CD4-positive, alpha-beta T cell treated with Interleukin-12 subunit alpha and Interleukin-12 subunit beta, for 1 hour (primary cell): ENCODE measurements at places on chromosomes 12 and 14.

- peak; percentile 15 for DNase-seq
Observed at GRCh38 chr12:2395354-2395977, 342.7 kb downstream of the CACNA1C start.

- peak; percentile 50 for DNase-seq
Observed at GRCh38 chr12:54419088-54419887, at the start of gene ITGA5. ITGA5 (minus strand) TSS chr12:54419266; CDS start chr12:54419198, 68 bp downstream.

DNA sequence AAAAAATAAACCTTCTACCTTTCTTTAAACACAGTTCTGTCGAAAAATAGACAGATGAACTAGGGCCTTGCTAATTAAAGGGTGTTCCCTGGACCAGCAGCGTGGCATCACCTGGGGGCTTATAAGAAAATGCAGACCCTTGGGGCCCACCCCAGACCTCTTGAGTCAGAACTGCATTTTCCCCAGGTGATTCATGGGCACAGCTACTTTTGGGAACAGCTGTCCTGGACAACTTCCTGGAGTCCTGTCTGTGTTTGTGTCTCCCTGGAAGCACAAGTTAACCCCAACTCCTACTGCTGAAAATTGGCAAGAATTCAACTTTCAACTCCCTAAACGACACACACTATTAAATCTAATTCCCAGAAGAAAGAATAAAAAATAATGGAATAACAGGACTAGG lies 17.8 kb downstream of the FBLN5 start:
- DNase-seq: no peak

DNA sequence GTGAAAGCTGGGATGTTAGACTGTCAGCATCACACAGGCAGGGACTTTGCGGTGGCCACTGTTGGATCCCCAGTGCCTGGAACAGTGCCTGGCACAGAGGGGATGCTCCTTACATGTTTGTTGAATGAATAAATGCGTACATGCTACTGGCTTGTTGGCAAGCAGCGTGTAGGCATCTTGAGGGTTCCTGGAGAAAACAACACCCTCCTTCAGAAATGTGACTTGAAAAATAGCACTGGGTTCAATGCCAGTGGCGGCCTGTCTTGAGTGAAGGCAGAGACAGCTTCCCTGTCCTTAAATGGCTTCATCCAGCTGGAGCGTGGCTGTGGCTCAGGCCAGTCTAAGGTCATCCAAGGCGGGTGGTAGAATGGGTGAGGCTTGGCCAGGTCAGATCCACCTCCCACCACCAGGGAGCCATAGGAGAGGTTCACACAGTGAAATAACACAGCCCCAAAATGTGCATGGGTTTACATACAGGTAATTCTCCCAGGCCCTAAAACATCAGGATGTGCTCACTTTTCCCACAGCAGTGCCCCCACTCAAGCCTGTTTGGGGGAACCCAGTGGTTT lies 171.4 kb downstream of the PHETA1 start:
- no peak for DNase-seq

DNA sequence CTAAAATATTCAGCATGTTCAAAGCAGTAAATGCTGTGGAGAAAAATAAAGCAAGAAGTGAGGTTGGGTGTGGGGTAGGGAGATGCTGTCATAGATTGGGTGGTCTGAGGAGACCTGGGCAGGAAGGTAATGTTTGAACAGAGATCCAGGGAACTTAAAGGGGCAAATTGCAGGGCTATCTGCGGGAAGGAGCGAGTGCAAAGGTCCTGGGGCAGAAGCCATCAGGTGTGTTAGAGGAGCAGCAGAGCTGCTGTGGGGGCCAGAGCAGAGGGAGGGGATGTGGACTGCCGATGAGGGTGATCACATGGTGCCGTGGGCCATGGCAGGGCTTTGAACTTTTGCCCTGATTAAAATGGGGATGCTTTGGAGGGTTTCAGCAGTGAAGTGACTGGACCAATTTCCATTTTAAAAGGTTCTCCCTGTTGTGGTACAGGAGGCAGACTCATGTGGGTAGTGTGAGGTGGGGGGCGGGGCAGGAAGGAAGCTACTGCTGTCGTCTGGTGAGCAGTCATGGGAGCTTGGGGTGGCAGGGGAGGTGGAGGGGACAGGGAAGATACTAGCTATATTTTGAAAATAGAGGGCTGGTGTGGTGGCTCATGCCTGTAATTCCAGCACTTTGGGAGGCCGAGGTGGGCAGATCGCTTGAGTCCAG lies 145.0 kb downstream of the AACS start:
- no peak for DNase-seq

DNA sequence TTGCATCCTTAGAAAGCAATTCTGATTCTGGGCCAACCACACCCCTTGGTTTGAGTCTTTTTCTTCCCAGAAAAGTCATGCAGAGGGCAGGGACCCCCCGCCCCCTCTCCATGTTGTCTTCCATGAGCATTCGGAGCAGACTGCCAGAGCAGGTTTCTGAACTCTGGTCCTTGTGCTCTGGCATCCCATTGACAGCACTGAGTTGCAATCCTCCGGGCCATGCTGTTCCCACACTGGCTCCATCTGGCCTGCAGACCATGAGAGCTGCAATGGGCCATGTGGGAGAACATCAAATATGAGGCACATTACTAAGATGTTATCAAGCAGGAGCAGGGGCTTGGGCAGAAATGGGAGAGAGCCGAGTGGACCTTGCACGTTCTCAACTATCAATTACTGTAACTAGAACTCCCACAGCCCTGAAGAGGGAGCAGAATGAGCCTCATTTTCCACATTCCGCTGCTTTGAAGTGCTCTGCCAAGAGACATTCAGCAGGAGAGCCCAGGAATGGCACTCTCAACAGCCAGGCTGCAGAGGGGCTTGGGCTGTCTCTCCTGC lies 157.4 kb downstream of the STXBP6 start:
- no peak for DNase-seq

DNA sequence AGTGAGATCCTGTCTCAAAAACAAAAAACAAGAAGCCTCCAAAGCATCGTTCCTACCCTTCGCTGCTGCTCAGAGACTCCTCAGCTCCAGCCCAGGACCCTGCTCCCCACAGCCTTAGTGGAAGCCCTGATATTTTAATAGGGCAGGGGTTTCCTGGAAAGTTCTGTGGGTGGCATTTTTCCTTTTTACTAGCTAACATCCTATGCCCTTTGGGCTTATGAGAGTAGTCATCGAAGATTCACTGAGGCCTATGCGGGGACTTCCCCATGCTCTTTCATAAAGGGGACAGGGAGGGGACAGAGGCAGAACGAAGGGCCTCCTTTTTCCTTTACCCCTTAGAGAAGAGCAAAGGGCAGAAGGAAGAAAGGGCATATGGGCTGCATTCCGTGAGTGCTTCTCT lies 8.3 kb downstream of the LAG3 start:
- DNase-seq: no peak

DNA sequence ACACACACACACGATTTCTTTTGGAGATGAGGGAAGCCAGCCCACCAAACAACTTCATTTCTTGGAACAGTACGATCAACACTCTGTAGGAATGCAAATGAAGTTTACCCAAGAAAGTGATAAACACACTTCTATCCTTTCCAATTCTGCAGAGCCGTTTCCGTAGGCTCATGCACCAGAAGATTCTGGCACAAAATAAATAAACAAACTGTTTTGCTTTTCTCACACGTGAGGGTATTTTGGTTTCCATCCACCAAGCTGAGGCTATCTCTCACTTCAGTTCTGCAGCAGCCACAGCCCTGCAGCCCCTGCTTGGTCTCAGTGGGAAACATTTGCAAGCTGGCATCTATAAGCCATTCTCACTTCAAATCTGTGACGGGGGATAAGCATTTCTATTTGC lies 15.3 kb upstream of the TSPAN11 start:
- no peak for DNase-seq

GRCh38 chr12:124002021-124002644 lies 29.1 kb downstream of the ZNF664 start:
- DNase-seq: no peak

DNA sequence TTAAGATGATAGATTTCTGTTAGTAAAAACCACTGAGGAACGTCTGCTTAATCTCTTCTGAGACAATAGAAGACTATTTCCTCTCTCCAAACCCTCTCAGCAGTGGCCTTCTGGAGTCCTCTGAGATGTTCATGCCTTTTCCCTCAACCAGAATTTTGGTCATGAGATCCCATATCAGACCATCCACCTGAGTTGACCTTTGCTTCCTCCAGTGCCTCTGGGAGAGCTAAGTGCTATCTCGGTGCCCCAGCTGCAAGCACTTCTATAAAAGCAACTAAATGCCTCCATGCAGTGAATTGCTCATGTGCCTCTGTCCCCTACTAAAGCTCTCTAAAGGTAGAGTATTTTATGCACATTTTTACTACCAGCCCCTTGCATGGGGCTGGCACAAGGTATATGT lies 172.8 kb upstream of the BCL2L14 start:
- no peak for DNase-seq

DNA sequence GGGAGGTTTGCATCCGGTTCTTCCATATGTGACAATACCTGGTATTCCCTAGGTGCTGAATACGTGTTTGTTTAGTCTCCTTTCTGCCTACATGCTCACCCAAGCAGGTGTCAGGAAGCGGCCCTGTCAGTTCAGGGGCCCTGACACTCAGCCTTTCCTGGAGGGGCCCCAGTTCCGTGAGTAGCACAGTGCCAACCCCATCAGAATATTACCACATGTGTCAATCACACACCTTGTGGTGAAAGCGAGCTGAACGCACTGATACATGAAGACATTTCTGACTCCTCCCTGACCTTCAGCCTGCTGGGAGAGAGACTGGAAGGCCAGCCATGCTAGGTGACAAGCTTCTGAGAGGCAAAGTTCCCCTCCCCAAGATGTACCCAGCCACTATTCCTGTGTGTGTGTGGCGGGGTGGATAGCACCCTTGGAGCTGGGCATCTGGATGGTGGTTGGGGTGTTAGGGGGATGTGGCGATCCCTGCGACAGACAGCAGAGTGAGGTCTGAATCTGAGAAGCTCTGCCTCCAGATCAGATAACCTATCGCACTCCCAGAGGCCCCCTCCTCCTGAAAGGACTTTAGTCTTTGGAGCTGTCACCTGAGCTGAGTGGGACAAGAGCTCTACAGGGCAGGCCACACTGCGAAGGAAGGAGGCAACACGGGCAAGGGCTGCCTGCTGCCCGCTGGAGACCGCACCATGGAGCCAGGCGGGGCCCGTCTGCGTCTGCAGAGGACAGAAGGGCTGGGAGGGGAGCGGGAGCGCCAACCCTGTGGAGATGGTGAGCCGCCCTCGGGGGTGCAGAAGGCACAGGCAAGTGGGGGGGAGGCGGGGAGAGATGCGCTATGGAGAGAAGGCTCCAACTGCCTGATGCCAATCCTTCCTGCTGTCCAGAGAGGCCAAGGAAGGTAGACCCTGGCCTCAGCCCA lies at the start of gene SOAT2:
Gene SOAT2, plus strand, starts transcription at position 604 of the 925 bp plus-strand sequence. Its CDS starts 92 bp downstream, at position 696.
- peak; percentile 57 for DNase-seq

GRCh38 chr14:79704041-79704807 lies 507.1 kb downstream of the DIO2 start:
- no peak for DNase-seq

DNA sequence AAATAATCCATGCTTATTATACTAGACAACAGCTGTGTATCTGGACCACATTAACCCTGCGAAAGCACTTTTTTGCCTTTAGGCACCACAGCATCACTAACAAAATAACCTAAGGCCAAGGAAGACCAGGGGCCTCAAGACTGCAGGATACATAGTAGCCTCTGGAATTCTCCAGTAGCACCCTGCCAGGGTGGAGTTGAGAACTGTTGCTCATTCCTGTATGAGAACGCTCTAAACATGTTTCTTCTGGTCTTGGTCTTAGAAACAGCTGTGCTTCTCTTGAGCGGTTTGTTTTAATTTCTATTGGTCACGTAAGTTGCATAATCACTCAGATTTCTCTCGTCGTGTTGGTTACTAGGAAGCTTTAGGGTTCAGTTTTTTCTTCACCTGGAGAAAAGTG lies 7.9 kb downstream of the B4GALNT3 start:
- no peak for DNase-seq

- DNase-seq: no peak
Observed at GRCh38 chr14:68084256-68084655, 264.7 kb downstream of the RAD51B start.

DNA sequence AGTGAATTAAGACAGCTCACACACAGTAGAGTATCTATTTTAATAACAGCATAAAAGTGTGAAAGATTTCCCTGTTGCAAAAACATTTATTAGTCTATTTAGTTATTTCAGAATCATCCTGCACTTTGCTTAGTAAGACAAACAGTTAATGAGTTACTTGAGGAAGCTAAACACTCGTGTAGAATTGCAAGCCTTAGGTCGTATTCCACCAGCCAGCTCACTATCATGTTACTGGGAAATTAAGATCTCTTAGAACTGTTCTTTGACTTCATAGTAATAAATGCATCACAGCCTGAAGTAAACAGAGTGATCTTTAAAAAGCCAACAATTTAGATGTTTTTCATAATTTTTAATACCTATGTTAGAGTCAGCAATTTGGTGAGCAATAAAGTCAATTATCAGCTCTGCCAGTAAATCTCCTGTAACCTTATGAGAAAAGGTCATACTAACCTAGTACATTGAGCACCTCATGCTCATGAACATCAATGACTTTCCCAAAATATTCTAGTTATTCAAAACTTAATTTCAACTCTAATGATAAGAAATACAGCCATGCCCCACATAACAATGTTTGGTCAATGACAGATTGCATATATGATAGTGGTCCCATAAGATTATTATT lies 26.7 kb upstream of the ETNK1 start:
- DNase-seq: no peak

DNA sequence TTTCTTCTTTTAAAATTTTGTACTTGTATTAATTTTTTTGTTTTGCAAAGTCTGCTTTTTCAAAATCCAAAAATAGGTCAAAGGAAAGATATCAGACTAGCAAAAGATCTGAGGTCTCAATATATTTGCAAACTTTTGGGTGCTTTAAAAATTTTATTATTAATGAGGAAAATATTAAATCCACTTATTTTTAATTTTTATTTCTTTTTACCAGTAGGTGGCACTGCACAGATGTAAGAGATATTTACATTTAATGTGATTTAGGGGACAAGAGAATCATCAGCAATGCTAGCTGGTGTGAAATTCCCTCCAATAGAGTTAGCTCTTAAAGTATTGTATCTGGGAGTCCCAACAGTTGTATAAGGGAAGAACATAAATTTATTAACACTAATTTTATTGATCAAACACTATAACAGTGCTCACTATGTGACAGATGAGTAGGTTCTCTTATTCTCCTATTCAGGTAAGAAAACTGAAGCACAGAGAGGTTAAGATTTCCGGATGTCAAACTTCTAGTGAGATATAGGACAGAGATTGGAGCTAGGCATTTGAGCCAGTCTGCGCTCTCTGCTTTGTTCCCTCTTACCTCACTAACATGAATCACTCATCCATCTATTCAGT lies 30.5 kb downstream of the ALX1 start:
- DNase-seq: no peak
